ENCODE measurements at places on chromosomes 13 and 19.

DNA sequence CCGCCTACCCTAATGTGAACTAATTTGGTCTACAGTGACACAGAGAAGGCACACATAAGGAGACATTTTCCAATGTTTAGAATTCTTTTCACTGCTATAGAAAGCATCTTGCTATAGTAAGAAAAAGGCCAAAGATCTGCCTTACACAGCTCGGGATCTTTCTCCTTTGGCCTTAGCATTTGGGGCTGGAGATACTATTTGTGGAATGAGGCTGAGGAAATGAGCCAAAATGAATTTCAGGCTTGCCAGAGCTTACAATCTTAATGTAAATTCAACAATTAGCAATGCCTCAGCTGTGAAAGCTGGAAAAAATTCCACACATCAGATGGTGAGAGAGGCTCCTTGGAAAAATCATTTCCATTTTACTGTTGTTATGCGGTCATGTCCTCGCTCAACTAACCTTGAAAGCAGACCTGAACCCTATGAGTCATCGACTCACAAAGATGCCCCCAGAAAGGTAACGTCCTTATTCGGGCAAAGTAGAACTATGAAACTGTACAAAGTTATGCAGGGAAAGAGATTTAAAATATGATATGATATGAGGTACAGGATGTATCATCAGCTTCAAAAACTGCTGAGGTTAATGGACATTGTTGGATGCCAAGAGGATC is 324.5 kb upstream of the NBEA start:
- H3K27ac ChIP-seq = no peak overlapping the region
- H3K36me3 ChIP-seq = no peaks in the 10 kb centered on the region
- DNase-seq = no peak
- H3K27me3 ChIP-seq = no peaks in the 10 kb centered on the region
- H3K4me3 ChIP-seq = no peak overlapping the region

DNA sequence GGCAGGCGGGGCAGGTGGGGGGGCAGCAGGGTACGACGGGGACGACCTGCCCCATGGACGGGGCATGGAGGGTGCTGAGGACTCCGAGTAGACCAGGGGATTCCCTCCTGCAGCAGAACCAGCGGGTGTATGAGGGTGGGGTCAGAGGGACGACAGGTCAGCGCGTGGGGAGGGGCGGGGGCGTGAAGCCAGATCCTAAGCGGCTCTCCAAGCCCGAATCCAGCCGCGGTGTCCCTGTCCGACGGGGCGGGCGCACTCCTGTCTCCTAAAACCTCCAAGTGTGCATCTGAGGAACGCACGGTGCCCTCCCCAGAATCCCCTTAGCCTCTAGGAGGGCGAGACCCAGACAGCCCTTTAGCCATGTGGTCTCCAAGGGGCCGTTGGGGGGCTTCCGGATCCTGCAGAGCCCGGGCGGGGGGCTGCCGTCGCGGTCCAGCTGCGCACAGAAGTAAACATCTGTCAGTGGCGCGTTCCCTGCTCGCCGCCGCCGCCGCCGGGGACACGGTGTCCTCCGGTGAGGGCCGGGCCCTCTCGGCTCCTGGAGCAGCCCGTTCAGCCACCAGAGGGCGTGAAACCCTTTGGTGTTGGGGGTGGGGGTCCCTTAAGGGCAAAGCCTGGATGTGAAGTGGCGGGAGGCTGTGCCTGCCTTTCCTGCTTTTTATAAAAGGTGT is 730 bp downstream of the NRTN start:
- H3K4me1 ChIP-seq = no peaks in the 10 kb centered on the region
- H3K4me3 ChIP-seq = no peak overlapping the region
- DNase-seq = peak; percentile 71
- no peaks in the 10 kb centered on the region for H3K36me3 ChIP-seq
- H3K27me3 ChIP-seq = peaks cover 15% of the 10 kb centered on the region
- no peak overlapping the region for H3K27ac ChIP-seq

DNA sequence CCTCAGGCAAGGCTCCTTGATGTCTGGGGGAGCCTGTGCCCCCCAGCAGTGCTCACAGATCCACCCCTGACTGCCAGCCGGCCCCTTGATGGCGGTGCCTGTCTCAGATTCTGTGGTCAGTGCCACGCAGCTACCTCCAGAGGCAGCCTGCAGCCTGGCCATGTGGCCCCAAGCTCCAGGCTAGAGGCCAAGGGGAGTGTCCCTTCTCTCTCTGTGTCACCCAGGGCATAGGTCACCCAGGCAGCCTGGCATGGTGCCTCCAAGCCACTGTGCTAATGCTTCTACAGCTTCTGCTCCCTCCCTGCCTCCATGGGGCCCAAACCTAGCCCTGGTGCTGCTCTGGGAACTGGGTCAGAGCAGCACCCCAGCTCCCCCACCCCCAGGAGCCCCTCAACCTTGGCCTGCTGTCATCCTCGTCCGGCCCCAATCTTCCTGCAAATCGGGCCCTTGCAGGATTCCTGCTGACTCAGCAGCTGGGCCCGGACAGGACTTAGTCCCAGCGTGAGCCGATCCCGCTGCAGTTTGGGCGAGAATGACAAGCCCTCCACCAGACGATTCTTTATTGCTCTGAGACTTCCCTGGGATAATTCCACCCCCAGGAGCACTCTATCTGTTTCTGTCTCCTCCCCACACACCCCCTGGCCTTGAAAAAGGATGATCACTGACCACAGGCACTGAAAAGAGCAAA is 2.8 kb upstream of the ARL11 start:
- no peaks in the 10 kb centered on the region for H3K36me3 ChIP-seq
- no peak for DNase-seq
- no peaks in the 10 kb centered on the region for H3K27me3 ChIP-seq
- H3K4me3 ChIP-seq = no peak overlapping the region
- H3K27ac ChIP-seq = no peak overlapping the region

DNA sequence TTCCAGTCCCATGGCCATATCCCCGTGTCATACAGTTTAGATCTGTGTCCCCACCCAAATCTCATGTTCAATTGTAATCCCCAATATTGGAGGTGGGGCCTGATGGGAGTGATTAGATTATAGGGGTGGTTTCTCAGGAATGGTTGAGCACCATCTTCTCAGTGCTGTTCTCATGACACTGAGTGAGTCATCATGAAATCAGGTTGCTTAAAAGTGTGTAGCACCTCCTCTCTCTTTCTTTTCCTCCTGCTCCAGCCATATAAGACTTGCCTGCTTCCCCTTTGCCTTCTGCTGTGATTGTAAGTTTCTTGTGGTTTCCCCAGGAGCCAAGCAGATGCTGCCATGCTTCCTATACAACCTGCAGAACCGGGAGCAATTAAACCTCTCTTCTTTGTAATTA is 197.8 kb downstream of the NALCN start:
- H3K27ac ChIP-seq = no peak overlapping the region
- DNase-seq = peak; percentile 27
- no peaks in the 10 kb centered on the region for H3K4me1 ChIP-seq
- H3K36me3 ChIP-seq = no peaks in the 10 kb centered on the region
- H3K4me3 ChIP-seq = no peak overlapping the region

GRCh38 chr13:93336728-93337127 is 110.1 kb downstream of the GPC6 start:
- no peaks in the 10 kb centered on the region for H3K36me3 ChIP-seq
- H3K4me1 ChIP-seq = 0 out of 2 replicates have a peak, but pooled peaks cover 10% of the 10 kb centered on the region
- H3K27ac ChIP-seq = no peak overlapping the region
- no peak overlapping the region for H3K4me3 ChIP-seq
- no peaks in the 10 kb centered on the region for H3K27me3 ChIP-seq

DNA sequence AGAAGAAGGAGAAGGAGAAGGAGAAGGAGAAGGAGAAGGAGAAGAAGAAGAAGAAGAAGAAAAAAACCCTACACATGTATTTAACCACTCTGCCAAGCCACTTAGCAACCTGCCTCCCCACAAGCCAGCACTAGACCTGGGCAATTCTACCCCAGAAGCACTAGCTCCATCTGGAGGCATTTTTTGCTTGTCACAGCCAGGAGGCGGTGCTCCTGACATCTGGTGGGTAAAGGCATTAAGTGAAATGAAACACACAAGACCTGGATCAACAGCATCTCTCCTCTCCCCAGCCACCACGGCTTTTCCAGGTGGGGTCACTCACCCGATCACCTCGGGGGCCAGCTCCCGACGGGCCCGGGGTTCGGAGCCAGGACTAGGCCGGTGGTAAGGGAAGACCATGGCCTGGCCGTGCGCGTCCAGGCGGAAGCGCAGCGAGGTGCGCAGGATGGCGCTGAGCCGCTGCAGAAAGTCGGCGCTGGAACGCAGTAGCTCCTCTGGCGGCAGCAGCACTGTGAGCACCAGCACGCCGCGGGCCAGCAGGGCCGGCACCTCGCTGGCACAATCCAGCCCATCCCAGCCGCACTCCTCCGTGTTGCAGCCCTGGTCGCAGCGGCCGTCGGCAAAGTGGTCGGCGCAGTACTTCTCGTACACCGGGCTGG is 26.9 kb downstream of the NOTCH3 start:
- H3K4me3 ChIP-seq = no peak overlapping the region
- H3K36me3 ChIP-seq = no peaks in the 10 kb centered on the region
- peak; percentile 21 for DNase-seq
- H3K4me1 ChIP-seq = no peaks in the 10 kb centered on the region
- no peak overlapping the region for H3K27ac ChIP-seq
- no peaks in the 10 kb centered on the region for H3K27me3 ChIP-seq

- H3K4me1 ChIP-seq = no peaks in the 10 kb centered on the region
- DNase-seq = peak; percentile 2
- no peaks in the 10 kb centered on the region for H3K27me3 ChIP-seq
Measured at GRCh38 chr13:78265098-78265497, 338.3 kb downstream of the POU4F1 start.
